Activated CD8-positive, alpha-beta memory T cell treated with anti-CD3 and anti-CD28 coated beads, Interleukin-2, amount 50 U/mL, for 4 hours (primary cell): ENCODE measurements at places on chromosomes 12 and 14.

- DNase-seq, result no peak
These were observed 69.1 kb downstream of the VCPKMT start for GRCh38 chr14:50047274-50047676.

GRCh38 chr14:53356361-53357150, 203.4 kb upstream of the DDHD1 start:
- no peak for DNase-seq

DNA sequence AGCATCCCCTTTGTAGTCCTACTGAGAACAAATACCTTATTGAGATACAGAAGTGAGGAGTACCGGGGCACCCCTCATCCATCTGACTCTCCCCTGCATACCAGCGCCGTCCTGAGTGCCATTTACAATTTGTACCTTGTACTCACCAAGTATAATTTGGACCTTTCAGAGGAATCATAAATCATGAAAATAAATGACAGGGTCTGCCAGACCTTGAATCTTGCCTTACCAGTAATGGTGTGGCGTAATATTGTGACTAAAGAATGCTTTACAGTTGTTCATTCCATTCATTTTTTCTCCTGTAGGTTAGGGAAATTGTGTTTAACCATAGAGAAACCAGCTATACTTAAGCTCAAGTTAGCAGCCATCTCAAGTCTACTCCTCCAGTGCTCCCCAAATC, 243.7 kb upstream of the RGS6 start:
- DNase-seq, result no peak

GRCh38 chr12:25653487-25654175, 100.5 kb upstream of the LMNTD1 start:
- DNase-seq, result no peak

GRCh38 chr12:16348435-16349130, 1.1 kb downstream of the MGST1 start:
- DNase-seq, result no peak

GRCh38 chr14:95132760-95133159, 24.6 kb downstream of the DICER1 start:
- DNase-seq, result no peak

GRCh38 chr12:99978152-99978551, 6.6 kb downstream of the ANKS1B start:
- no peak for DNase-seq

- DNase-seq, result no peak
These were observed 1.2 kb downstream of the SPPL3 start for GRCh38 chr12:120902846-120903411.

- no peak for DNase-seq
These were observed 106.2 kb downstream of the SMOC1 start for GRCh38 chr14:69985463-69985862.

- no peak for DNase-seq
These were observed 12.8 kb downstream of the CFAP73 start for GRCh38 chr12:113162102-113163029.

GRCh38 chr12:121159467-121160307, 27.0 kb downstream of the P2RX7 start:
- DNase-seq, result no peak

DNA sequence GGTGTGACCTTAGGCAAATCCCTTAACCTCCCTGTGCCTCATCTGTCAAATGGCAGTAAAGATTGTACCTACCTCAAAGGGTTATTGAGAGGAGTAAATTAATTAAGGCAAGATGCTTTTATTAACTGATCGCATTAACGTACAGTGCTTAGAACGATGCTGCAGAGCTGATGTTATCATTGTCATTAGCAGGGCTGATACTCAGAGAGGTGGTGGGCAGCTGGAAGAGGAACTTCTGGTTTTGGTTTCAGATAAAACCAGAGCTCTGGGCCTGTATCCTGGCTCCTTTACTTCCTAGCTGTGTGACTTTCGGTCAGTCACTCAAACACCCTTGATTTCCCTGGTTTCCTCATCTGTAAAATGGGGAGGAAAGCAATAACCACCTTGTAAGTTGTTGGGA, 55.1 kb downstream of the CALM1 start:
- no peak for DNase-seq

DNA sequence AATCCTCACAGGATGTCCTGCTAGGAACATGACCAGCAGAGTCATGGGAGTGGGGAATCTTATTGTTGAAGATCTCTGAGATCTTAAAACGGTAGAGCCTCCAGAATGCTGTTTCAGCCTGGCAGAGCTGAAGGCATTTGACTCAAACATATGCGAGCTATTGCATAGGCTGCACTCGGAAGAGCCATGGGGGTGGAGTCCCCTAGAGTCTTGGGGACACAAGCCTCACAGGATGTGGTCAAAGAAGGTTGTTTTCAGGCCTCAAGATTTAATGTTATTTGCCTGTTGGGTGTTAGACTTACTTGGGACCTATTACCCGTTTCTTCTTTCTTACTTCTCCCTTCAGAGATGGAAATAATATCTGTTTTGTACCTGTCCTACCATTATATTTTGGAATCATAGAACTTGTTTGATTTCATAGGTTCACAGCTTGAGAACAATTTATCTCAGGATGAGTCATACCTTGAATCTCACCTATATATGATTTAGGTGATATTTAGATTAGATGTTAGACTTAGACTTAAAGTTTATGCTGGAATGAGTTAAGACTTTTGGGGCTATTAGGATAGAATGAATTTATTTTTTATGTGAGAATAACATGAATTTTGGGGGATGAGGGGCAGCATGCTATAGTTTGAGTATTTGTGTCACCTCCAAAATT, 172.2 kb upstream of the ATP2B1 start:
- DNase-seq, result peak; percentile 29

GRCh38 chr14:99468081-99468480, 12.6 kb downstream of the SETD3 start:
- no peak for DNase-seq

DNA sequence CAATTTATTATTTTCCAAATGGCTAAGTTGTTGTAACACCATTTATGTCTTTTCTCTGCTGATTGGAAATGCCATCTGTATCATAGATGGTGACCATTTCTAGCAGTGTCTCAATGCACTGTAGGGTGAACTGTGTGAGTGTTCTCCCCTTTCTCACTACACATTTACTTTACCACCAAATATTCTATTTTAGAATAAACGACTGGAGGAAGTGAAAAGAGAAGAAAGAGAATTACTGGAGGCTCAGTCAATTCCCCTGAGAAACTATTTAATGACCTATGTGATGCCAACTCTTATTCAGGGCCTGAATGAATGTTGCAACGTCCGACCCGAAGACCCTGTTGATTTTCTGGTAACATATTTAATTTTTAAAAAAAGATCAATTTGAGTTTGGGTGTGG, 15.5 kb upstream of the PAPOLA start:
- no peak for DNase-seq

GRCh38 chr12:93237235-93237915, 140.3 kb upstream of the NUDT4 start:
- no peak for DNase-seq

DNA sequence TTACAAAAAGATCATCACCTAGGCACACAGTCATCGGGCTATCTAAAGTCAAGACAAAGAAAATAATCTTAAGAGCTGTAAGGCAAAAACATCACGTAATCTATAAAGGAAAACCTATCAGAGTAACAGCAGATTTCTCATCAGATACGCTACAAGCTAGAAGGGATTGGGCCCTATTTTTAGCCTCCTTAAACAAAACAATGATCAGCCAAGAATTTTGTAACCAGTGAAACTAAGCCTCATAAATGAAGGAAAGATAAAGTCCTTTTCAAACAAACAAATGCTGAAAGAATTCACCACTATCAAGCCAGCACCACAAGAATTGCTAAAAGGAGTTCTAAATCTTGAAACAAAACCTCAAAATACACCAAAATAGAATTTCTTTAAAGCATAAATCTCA, 191.6 kb upstream of the BMP4 start:
- no peak for DNase-seq

DNA sequence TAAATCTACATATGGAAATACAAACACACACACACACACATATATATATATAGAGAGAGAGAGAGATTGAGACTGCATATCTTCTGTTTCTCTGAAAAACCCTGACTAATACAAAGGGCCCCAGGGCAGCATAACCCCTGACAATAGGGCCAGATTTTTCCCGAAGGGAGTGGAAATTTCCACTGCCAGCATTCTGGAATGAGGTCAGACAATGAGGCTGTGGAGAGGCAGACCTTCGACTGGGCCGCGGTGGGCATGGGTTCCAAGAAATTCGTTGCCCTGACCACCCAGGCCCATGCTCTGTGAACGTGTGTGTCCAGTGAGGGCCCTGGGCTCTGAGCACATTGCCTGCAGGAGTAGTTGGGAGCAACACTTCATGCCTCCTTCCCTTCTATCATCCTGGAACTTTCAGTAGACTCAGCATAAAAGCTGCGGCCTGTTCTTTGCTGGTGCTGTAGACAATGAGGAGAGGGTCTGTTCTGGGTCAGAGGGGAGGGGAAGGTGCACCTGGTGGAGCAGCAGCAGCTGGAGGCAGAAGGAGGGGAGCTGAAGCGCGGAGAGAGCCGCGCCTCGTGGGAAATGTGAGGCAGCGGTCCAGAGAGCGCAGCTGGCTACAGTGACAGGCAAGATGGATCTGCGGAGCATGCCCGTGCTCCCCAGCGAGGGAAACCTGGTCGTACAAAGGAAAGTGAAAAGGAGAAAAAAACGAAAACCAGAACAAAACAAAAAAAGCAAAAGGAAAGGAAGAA, 25.6 kb upstream of the CCDC60 start:
- no peak for DNase-seq

- no peak for DNase-seq
These were observed 42.9 kb upstream of the ANKS1B start for GRCh38 chr12:100027671-100028070.

GRCh38 chr14:103656031-103656755, 27.2 kb downstream of the KLC1 start:
- no peak for DNase-seq

GRCh38 chr12:124512667-124513296, 54.6 kb downstream of the NCOR2 start:
- no peak for DNase-seq

DNA sequence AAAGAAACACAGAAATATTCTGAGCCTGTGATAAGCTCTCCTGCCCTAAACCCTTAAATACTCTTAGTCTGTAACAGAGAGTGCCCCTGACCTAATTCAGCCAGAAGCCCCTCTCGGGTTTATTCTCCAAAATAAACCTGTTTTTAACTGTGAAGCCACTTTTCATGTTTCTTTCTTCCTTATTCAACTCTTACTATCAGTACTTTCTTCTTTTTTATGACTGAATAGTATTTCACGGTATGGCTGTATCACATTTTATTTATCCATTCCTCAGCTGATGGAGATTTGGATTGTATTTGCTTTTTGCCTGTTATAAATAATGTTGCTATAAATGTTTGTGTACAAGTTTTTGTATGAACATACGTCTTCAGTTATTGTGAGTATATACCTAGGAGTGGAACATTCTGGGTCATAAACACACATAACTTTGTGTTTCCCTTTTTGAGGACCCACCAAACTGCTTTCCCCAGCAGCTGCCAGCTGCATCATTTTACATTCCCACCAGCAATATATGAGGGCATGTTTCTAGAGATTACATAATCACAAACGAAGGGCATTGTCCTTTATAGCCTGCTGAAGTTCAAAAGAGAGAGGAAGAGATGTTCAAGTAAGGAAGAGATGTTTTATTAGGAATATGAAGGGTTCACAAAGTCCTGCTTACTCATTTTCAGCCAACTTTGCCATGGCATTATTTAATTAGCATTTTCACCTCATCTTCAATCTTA, 199.4 kb upstream of the NUDT4 start:
- no peak for DNase-seq

DNA sequence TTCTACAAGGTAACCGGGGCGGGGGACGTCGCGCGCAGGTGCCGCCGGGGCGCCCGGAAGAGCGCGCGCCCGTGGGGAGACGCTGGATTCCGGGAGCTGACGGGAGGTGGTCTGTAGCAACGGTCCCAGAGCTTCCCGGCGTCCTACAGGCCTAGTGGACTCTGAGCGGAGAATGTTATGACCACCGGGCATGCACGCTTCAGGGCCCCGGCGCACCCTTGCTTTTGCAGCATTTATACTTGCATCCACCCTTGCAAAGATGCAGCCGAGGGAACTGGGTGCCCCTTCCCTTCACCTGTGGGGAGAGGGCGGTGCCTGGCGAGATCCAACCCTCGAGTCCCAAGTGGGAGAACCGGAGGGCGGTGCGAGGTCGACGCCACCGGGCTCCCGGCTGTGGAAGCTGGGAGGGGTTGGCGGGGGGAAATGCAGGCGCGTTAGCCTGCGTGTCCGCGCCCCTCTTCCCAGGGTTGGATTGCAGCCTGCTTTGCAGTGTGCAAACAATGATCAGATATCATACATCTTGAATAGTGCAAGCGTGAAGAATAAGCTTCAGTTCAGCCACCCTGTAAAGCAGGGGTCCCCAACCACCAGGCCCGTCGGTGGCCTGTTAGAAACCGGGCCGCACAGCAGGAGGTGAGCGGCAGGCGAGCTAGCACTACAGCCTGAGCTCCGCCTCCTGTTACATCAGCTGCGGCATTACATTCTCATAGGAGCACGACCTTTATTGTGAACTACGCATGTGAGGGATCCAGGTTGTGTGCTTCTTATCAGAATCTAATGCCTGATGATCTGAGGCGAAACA, 576 bp downstream of the ERP29 start:
- peak; percentile 72 for DNase-seq

DNA sequence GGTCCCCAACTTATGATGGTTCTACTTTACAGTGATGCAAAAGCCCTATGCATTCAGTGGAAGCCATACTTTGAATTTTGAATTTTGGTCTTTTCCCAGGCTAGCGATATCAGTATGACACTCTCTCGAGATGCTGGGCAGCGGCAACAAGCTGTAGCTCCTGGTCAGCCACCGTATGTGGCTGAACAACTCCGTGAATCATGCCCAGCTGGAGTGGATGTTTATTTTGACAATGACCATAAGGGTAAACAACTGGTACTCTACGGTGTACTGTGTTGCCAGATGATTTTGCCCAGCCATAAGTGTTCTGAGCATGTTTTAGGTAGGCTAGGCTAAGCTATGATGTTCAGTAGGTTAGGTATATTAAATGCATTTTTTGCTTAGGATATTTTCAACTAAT, 8.2 kb upstream of the ZNF410 start:
- no peak for DNase-seq

DNA sequence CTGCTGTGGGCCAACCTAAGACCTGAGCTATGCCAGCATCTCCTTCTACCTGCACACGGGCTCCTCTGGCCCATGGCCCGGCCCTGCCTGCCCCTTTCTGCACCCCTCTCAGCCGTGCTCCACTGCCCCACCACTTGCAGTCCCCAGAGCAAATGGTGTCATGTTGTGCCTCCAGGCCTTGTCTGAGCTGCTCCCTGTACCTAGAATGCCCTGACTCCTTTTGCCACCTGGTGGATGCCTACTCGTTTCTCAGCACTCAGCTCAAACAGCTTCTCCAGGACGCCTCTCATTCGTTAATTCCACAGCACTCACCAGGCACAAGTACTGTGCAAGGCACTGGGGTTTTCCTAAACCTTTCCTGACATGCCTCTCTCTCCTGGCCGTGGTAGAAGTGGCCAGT, 63.2 kb upstream of the PNMA1 start:
- DNase-seq, result no peak

DNA sequence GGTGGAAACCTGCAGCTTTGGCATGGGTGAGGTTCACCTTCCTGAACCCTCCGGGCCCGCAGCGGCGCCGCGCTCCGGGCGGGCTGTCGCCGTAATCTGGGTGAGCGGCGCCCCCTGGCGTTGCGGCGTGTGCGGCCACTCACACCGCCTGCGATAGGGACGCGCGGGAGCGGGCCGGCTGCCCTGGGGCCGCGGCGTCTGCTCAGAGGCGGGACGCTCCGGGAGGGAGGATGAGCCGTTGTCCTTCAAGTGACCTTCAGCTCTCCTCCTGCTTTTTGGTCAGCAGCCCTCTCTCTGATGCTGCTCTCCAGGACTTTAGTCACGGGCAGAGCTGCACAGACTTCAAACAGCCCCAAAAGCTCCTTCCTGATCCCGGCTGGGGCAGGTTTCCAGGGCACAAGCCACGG, 211.7 kb upstream of the FKBP4 start:
- peak; percentile 39 for DNase-seq

GRCh38 chr12:130142736-130143135, 19.5 kb upstream of the FZD10 start:
- no peak for DNase-seq
